ENCODE measurements at places on chromosomes 1 and 21.

- no peak for DNase-seq
These were observed 1.7 kb upstream of the GADD45A start for GRCh38 chr1:67683316-67683715.

- DNase-seq: no peak
These were observed 869.1 kb downstream of the KCNT2 start for GRCh38 chr1:195738966-195739650.

DNA sequence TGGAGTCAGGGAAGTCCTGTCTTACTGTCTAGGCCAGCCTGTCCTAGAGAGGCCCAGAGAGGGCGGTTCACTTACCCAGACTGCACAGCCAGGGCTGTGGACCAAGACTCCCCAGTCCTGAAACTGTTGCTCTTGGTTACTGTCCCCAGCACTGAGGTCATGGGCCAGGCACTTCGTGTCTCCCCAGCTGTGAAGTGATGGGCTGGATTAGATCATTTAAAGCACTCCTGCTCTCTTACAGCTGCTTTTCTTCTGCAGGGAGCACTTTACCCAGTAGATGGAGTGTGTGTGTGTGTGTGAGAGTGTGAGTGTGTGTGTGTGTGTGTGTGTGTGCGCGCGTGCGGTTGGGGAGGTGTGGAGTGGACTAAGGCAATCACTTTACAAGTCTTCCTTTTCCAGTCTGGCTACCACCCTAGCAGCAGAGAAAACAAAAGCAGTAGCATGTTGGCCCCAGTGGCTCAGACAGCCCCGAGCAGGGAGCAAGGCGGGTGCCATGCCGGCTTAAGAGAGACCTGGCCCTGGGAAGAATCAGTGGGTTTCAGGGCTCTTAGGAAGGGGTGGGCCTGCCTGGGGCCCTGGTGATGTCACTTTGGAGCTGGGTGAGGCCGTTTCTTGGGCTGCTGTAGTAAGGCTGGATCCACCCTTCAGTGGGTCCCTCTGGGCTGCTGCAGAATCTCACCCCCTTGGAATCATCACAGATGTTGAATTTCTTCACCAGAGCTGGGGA, 2.4 kb downstream of the SPSB1 start:
- DNase-seq: peak; percentile 55

DNA sequence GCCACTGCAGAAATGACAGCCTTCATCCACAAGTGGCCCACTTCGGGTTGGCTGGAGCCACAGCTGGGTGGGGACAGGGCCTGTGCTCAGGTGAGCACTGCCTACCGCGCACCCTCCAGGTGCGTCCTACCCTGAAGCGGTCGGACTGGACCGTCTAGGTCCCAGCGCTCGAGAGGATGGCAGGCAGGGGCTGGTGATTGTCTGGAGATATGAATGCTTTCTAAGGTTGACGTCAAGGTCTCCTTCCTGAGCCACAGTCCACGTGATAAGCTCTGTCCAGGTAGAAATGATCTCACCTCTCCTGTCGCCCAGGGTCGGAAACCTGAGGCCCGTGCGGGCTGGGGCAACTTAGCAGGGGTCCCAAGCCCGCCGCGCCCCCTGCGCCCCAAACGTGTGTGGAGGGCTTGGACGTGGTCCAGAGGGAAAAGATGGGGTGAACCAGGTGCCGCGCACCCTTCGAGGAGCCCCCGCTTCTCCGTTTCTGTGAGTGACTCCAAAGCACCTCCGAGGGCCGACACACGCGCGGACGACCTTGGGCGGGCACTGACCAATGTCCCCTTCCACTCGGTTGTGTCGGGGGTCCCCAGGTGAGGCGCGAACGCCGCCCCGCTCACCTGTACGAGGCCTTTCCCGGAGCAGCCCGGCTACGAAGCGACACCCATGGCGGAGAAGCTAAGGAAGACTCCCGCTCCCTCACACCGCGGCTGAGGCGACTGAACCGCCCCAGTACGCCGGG, 853 bp upstream of the DOP1B start:
- DNase-seq: no peak

DNA sequence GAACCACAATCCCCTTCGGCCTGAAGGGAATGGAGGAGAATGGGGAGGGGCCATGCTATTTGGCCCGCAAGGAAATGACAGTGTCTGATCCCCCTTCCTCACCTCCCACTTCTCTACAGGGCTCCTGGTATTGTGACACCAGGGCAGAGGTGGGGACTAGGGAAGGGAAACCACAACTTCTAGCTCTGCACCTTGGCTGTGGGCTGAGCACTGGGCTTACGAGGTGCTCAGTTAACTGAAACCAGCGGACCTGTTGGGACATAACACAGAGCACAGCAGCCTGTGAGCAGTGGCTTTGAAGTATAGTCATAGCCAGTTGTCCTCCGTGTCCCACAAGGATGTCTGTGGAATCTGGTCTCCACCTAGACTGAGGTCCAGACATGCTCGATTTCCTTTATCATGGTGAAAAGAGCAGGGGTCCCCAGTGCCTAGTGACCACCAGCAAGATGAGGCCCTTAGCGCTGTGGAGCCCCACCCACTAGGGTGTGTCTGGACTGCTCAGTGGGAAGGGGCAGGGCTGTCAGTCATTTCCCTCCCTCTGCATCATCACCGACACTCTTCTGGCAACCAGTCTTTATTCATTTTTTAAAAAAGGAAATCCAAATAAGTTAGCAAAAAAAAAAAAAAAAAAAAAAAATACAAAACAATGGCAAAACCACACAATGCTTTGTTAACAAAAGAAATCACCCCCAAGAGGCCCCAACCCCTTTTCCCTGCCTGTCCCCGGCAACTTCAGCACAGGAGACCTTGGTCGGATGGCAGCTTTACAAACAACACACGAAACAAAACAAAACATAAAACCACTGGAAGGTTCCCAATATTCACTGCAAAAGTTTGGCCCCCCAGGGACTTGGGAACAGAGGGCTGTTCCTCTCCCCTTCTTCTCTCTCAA, 3.0 kb downstream of the MYOG start:
- no peak for DNase-seq

GRCh38 chr21:24112020-24112419, 1495.3 kb downstream of the MRPL39 start:
- DNase-seq: no peak

- peak; percentile 79 for DNase-seq
These were observed 11.9 kb downstream of the MEF2D start for GRCh38 chr1:156488566-156489165.

GRCh38 chr21:34942911-34943310, 106.2 kb downstream of the RUNX1 start:
- DNase-seq: no peak

GRCh38 chr21:16330082-16330907, 600.5 kb downstream of the USP25 start:
- peak; percentile 5 for DNase-seq

- no peak for DNase-seq
These were observed 22.2 kb upstream of the SLC5A9 start for GRCh38 chr1:48200166-48200900.

GRCh38 chr1:44113095-44113609, 5.5 kb upstream of the KLF17 start:
- DNase-seq: no peak

GRCh38 chr1:245091818-245092637, 62.8 kb upstream of the KIF26B start:
- DNase-seq: no peak

DNA sequence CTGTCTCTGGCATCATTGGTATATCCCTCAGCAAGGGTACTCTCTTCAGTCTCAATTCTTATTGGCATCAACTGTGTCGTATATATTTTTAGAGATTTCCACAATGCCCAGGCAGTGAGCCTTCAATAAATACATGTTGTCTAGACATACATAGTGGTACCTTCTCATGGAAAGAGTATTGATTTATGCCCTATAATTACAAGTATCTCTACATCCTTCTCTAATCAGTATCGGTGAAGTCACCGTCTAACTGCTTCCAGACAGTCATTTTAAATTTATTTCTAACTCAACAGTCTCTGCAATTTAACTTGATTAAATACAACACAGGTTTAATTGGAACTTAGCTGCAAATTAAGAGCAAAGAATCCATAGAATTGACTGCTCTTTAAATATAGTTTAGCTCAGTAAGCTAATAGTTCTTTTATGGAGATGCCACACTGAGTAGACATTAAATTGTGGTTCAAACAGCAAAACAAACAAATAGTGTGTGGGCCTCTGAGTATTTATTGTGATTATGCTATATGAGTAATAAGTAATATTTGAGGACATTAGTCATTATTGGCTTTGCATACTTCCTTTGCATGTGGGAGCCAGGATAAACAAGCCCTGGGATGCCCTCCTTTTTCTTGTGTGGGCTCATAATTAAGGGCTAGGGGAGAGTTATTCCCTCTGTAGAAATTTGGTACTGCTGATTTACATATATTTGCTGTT, 126.9 kb upstream of the DUSP10 start:
- no peak for DNase-seq

DNA sequence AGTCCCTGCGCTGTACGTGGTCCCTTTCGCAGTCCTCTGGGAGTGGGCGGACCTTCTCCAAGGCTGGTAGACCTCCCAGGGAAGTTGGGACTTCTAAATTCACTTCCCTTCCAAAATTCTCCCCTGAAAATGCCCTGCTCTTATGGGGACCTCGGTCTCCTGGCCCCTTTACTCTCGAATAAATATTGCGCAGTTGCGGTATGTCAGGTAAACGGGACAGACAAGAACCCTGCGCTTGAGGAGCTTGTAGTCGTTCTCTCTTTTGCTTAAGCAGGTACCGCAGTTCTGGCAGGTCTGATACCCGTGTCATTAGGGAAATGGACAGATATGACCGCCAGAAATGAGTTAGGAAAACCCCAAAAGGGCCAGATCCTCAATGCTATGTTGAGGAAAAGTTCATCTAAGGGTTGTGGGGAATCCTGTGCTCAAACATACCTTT, 561 bp downstream of the KIF2C start:
- DNase-seq: no peak

GRCh38 chr1:2046953-2047748, 3.1 kb upstream of the PRKCZ start:
- DNase-seq: no peak
